Fibroblast of upper back skin (primary cell): ENCODE measurements at places on chromosomes 13 and 19.

GRCh38 chr19:6521718-6522646 is 8.8 kb upstream of the TNFSF9 start:
- DNase-seq: no peak

GRCh38 chr19:54461613-54462012 is 2.0 kb downstream of the LENG9 start:
- DNase-seq: no peak

DNA sequence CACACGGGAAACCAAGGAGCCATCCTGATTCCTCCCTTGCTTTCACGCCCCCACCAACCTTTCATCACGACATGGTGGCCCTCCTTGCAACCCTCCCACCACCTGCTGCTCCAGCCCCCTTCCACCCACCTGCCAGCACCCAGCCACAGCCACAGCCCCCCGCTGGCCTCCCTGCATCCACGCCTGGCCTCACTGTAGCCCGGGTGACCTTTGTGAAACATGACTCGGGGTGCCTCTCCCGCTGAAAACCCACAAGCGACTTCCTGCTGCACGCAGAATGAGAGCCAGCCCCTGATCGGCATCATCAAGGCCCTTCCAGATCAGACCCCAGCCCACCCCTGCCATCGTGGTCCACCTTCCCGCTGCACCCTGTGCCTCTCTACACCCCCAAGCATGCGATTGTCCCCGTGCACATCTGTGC is 14.9 kb downstream of the POP4 start:
- no peak for DNase-seq

GRCh38 chr13:24834902-24835510 is 71.0 kb downstream of the RNF17 start:
- DNase-seq: no peak

- no peak for DNase-seq
These were observed 210.1 kb upstream of the IRS2 start for GRCh38 chr13:109996404-109996960.

GRCh38 chr13:34914416-34914815 is 27.7 kb upstream of the NBEA start:
- DNase-seq: no peak

DNA sequence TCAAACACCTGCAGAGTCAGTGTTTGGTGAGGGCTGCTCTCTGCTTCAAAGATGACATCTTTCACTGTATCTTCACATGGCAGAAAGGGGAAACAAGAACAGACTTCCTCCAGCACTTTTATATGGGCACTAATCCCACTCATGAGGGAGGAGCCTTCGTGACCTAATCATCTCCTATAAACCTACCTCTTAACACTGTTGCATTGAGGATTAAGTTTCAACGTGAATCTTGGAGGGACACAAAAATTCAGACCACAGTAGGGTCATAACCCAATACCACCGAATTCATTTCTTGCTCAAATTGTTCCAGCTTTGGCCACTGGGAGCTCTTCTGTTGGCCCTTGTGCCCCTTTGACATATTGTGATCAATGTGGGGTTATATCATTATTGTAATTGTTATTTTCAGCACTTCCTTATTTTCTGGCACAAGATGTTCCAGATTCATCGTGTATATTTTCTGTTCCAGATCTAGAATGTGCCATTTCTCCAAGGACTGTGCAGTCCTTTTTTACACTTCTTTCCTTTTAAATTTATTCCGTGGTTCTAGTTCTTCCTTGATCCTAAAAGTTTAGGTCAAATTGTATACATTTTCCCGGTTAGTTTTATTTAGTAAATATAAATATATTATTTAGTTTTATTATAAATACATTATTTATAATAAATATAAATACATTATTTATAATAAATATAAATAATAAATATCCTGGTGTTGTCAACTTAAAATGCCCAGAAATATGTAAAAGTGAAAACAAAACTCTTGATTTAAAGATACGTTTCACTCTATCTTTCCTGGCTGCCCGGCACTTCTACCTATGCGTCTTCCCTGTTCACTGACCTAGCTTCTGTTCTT is 35.5 kb upstream of the IGFL4 start:
- no peak for DNase-seq

GRCh38 chr19:6730153-6730804 is 7.1 kb downstream of the GPR108 start:
- no peak for DNase-seq

GRCh38 chr13:101423872-101424271 is 7.6 kb upstream of the NALCN start:
- no peak for DNase-seq

GRCh38 chr13:71291842-71292146 is 575.2 kb downstream of the DACH1 start:
- DNase-seq: no peak

DNA sequence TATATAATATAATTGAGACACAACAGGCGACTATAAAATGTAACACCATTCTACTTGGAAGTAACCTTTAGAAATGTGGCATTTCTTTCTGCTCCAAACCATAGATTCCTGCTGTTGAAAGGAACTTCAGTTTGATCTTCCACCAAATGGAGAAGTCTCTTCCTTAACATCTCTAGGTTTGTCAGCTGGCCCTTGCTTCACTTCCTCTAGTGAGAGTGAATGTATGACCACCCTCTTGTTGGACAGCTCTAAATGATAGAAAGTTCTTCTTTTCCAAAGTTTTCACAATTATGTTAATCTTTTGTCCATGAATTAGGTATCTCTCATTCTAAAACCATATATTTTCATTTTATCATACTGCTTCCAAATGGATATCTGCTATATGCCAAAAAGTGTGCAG is 13.8 kb upstream of the COG6 start:
- no peak for DNase-seq

- DNase-seq: no peak
These were observed 61.1 kb downstream of the IRS2 start for GRCh38 chr13:109725297-109725696.

- peak; percentile 61 for DNase-seq
These were observed 18.3 kb downstream of the GPC6 start for GRCh38 chr13:93244918-93245280.

DNA sequence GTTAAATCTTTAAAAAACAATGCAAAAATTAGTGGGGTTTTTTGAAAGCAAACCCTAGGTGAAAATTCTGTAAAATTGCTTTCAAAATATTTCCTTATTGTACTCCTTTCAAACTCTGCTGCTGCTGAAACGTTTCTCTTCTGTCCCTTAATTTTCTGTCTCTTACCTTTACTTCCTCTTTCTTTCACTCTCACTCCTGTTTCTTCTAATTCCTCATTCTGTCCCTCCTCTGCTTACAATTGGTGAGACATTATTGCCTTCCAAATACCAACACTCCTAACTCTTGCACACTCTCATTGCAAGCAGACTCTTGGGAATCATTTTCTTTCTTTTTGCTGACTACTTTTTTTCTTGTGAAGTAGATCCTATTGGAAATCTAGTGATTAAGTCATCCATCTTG is 685.6 kb upstream of the SLITRK1 start:
- no peak for DNase-seq

- no peak for DNase-seq
These were observed 94.6 kb downstream of the ING1 start for GRCh38 chr13:110808138-110808537.

DNA sequence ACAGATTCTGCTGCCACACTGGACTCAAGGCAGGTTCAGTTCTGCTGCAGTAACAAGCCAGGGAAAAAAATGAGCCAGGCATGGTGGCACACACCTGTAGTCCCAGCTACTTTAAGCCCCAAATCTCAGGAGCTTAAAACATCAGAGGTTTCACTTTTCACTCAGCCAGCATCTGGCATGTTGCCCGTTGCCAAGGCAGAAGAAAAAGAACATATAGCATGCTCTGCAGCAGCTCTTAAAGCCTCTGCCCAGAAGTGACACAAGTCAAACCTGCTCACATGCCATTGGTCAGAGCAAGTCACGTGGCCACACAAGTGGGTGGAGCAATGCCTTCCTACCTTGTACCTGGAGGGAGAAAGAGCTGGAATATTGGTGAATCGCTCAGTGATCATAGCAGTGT is 14.7 kb upstream of the ADGRE5 start:
- DNase-seq: peak; percentile 64

GRCh38 chr19:29662604-29663404 is 2.5 kb upstream of the PLEKHF1 start:
- DNase-seq: peak; percentile 93

DNA sequence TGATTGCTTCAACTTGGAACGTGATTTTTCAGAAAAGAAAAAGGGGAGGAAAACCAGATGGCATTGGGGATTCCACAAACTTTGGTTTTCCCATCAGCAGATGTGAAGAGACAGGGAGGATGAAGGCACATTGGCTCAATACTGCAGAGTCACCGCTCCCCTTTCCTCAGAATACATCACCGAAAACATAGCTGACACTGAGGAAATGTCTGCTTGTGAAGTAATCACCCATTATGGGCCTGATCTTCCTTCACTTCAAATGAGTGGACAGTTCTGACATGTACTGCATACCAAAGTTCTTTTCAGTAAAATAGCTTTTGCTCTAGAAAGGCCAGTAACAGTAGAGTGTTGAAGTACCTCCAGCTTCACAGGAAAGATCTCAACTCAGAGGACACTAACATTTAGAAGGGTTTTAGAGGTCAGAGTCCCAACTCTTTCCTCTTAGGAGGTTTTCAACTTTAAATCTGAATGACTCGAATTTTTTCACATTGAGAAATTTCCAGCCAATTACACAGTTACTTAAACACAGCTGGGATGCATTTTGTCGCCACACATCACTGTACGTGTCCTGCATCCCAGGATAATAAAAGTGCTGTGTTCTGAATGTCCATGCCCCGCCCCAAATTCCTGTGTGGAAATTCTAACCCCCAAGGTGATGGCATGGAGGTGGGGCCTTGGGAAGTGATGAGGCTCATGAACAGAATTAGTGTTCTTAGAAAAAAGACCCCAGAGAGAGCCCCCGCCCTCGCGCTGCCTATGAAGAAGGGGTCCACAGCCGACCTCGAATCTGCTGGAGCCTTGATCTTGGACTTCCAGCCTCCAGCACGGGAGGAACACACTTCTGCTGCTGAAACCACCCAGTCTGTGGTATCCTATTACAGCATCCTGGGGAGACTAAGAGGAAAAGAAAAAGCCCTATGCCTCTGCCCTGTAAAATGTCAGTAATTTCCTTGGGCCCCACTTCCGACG is 77.7 kb downstream of the COL4A1 start:
- peak; percentile 46 for DNase-seq

DNA sequence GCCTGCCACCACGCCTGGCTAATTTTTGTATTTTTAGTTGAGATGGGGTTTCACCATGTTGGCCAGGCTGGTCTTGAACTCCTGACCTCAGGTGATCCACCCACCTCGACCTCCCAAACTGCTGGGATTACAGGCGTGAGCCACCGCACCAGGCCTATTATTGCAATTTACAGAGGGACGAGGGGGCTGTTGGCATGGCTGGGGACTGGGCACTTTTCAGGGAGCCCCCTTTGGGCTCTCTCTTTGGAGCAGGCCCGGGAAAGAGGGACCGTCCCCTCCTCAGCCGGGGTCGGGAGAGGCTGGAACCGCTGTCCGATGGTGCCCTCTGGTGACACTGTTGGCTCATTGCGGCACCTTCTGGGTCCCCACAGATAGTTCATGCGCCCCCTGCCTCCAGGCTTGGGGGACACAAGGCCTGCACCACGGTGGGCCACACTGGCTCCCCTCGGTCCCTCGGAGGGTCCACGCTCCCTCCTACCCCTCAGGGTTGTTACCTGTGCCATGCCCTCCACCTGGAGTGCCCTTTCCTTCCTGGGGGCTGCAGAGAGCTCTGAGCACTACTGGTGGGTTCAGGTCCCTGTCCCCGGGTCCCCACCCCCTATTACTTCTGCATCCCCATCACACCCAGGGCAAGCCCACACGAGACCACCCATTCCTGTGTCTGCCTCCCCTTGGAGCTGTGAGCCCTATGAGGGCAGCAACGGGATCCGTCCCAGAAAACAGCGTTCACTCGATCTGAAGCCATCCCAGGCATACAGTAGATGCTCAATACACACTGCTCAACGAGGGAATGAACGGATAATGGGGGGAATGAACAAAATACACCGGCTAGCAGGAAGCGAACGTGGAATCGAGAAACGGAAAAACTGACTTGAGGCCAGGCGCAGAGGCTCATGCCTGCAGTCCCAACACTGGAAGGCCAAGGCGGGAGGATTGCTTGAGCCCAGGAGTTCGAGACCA is 12.5 kb downstream of the FEM1A start:
- DNase-seq: peak; percentile 57

GRCh38 chr19:41416194-41416674 is 10.9 kb downstream of the B3GNT8 start:
- no peak for DNase-seq

DNA sequence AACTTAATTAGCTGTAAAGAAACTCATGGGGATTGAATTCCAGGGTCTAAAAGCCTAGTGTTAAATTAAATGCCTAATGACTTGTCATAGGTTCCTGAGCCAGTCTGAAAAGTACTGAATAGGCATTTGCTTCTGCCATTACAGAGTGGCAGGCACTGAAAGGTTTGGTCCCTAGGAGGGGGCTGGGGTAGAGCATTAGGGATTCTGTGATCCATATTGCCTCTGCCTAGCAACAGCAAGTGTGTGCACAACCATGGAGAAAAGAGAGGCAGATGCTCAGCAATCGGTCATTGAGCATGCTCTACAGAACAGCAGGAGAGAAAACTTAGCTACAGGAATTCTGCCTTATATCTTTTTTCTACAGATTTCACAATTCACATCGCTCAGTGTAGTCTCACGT is 133.5 kb downstream of the TRPC4 start:
- DNase-seq: no peak

DNA sequence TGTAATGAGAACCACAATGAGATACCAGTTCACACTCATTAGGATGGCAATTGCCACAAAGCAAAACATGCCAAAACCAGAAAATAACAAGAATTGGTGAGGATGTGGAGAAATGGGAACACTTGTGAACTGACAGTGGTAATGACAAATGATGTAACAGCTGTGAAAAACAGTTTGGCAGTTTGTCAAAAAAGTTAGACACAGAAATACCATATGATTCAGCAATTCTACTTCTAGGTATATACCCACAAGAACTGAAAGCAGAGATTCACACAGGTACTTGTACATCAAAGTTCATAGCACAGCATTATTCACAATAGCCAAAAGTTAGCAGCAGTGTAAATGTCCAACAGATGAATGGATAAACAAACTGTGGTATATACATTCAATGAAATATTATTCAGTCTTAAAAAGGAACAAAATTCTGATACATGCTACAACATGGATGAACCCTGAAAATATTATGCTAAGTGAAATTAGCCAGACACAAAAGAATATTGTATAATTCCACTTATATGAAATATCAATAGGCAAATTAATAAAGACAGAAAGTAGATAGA is 96.5 kb downstream of the UGGT2 start:
- peak; percentile 40 for DNase-seq

GRCh38 chr13:24165746-24166145 is 5.2 kb downstream of the SPATA13 start:
- peak; percentile 58 for DNase-seq

- DNase-seq: no peak
These were observed 7.8 kb downstream of the GPR183 start for GRCh38 chr13:99299256-99299919.

DNA sequence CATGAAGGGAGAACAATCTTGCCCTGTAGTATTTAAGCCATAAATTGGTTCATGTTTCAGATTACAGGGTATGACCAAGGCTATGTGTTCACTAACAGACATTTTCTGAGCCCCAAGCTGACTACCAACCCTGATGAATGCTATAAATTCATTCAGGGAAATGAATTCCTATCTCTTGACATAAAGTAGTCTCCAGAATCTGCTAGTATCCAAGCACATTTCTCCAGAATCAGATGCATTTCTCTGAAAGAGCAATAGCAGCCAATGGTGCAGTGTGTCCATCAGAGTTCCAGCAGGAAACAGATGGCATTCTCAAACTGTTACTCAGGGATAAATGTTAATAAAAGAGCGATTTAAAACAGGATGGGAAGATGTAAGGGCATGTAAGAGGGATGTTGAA is 226.4 kb downstream of the COG6 start:
- peak; percentile 86 for DNase-seq

- no peak for DNase-seq
These were observed 468 bp downstream of the STX10 start for GRCh38 chr19:13149628-13150186.
